ENCODE measurements at places on chromosomes 12 and 14.

DNA sequence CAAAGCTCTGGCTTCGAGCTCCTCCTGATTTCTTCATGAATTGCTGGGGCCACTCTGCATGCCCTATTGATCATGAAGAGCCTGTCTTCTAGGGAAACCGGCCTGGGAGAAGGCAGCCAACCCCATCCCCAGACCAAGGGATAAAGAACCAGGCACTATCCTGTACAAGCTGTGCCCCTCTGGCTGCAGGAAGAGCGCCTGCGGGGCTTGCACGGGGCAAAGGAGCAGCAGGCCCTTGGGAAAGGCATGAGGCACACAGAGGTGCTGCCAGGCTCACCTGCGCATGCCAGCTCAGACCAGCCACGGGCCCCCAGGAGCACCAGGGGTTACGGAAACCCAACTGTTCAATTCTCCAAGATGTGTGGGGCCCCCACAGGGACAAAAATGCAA lies 2.1 kb downstream of the ITPK1 start:
- DNase-seq, result no peak
- H3K27me3 ChIP-seq, result no peaks in the 10 kb centered on the region
- H3K27ac ChIP-seq, result peak overlapping the region; percentile 94
- H3K4me3 ChIP-seq, result peak overlapping the region; percentile 85
- no peaks in the 10 kb centered on the region for H3K36me3 ChIP-seq

GRCh38 chr12:116226026-116226425 lies 51.5 kb downstream of the MED13L start:
- DNase-seq, result no peak
- no peak overlapping the region for H3K4me3 ChIP-seq
- H3K36me3 ChIP-seq, result no peaks in the 10 kb centered on the region
- H3K27ac ChIP-seq, result no peak overlapping the region

- no peak overlapping the region for H3K4me3 ChIP-seq
- no peak overlapping the region for H3K27ac ChIP-seq
- no peaks in the 10 kb centered on the region for H3K4me1 ChIP-seq
- H3K36me3 ChIP-seq, result no peaks in the 10 kb centered on the region
Measured at GRCh38 chr12:52019113-52019770, 12.5 kb downstream of the TAMALIN start.

GRCh38 chr14:75449036-75449435 lies 21.2 kb downstream of the JDP2 start:
- no peak overlapping the region for H3K27ac ChIP-seq
- H3K36me3 ChIP-seq, result no peaks in the 10 kb centered on the region
- H3K27me3 ChIP-seq, result no peaks in the 10 kb centered on the region
- no peak overlapping the region for H3K4me3 ChIP-seq

DNA sequence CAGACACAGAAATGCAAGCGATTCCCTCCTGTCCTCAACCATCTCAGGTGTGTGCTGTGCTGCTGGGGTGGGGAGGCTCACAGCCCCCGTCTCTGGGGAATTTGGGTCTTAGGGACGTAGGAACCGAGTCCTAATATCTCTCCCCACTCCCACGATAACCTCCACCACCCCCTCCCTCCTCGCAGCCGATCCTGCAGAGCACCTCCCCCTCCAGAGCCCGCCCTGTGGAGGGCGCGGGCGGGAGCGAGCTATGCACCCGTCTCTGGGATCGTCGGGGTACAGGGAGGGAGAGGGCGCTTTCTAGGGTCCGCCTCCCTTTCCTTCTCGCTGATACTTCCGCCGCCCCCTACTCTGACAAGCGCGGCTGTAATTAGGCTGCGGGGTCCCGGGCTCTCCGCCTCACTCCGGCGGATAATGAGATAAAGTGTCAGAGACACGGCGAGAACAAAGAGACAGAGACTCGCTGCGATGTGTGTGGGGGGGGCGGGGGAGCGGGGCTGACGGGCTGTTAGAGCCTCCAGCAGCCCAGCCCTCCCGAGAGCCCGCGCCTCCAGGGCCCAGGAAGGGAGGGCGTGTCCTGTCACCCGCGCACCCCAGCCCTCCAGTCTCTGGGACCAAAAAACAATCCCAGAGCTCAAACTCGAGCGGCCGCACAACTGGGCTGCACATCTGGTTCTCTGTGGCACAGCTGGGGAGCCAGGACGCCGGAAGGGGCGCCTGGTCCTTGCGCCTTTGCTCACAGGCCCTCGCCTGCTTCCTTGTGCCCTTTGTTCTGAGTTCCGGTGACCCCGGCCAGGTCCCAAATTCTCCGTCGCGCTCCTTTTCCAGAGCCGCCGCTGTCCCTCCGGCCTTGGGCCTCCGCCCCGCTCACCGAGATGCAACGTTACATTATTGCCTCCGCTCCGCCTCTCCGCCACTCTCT lies 8.7 kb downstream of the SHMT2 start:
- no peak overlapping the region for H3K27ac ChIP-seq
- H3K36me3 ChIP-seq, result no peaks in the 10 kb centered on the region
- peak overlapping the region; percentile 16 for H3K4me3 ChIP-seq
- H3K27me3 ChIP-seq, result no peaks in the 10 kb centered on the region
- H3K4me1 ChIP-seq, result peaks cover 27% of the 10 kb centered on the region

- H3K36me3 ChIP-seq, result no peaks in the 10 kb centered on the region
- DNase-seq, result no peak
- H3K27ac ChIP-seq, result no peak overlapping the region
- H3K4me3 ChIP-seq, result no peak overlapping the region
- no peaks in the 10 kb centered on the region for H3K27me3 ChIP-seq
Measured at GRCh38 chr12:46811185-46811584, 14.6 kb downstream of the SLC38A4 start.
